ENCODE measurements at places on chromosomes 1 and 21.
A peak's percentile ranks its signal among the peaks of the same experiment; 100 is the strongest.

- no peak for DNase-seq
Observed at GRCh38 chr21:42991992-42992740, 17.8 kb downstream of the PKNOX1 start.

- DNase-seq = no peak
Observed at GRCh38 chr1:180521474-180522212, 19.3 kb upstream of the ACBD6 start.

GRCh38 chr1:53366901-53367502 lies 39.1 kb upstream of the LRP8 start:
- no peak for DNase-seq

GRCh38 chr1:223810586-223810985 lies 35.2 kb downstream of the TP53BP2 start:
- no peak for DNase-seq

DNA sequence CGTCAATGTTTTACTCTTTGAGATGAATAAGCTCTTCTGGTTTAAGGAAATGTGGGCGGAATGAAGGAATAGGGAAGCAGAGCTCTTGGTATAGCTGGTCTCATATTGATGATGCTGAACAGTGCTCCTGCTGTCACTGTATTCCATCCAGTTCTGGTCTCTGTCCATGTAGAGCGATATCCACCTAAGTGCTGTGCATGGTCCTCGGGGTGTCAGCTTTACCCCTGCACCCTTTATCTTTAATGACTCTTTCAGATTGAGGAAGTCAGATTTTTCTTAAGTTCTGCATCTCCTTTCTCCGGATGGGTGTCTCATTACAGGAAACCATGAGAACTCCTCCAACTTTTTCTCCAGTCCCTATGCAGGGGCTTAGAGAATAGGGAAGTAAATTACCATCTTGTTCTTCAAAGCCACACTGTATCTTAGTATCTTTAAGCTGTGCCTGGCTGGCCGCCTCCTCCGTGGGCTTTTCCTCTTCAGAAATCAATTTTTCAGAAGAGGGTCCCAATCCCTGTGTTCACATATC lies 52.9 kb downstream of the PDE4B start:
- DNase-seq = no peak

GRCh38 chr1:203871114-203871880 lies 9.9 kb downstream of the SNRPE start:
- DNase-seq = peak; percentile 54

DNA sequence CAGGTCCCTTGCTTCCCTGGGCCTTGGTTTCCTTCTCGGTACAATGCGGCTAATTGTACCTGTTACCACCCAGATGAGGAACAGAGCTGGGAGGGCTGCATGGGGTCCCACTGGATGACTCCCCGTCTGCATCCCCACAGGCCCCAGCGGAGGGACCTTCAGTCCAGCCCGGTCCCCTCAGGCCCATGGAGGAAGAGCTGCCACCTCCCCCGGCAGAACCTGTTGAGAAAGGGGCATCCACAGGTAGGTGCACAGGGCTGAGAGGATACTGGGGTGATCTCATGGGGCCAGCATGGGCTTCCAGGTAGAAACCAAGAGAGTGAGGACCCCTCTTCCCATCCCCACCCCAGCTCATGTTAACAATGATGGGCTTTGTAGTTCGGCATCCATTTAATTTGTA lies 9.8 kb downstream of the FBLIM1 start:
- no peak for DNase-seq

GRCh38 chr1:32448773-32449456 lies 16.0 kb upstream of the ZBTB8B start:
- no peak for DNase-seq

- no peak for DNase-seq
Observed at GRCh38 chr1:193476748-193477147, 290.3 kb upstream of the B3GALT2 start.

GRCh38 chr1:204358605-204359004 lies 1.1 kb downstream of the PLEKHA6 start:
- DNase-seq = peak; percentile 57

DNA sequence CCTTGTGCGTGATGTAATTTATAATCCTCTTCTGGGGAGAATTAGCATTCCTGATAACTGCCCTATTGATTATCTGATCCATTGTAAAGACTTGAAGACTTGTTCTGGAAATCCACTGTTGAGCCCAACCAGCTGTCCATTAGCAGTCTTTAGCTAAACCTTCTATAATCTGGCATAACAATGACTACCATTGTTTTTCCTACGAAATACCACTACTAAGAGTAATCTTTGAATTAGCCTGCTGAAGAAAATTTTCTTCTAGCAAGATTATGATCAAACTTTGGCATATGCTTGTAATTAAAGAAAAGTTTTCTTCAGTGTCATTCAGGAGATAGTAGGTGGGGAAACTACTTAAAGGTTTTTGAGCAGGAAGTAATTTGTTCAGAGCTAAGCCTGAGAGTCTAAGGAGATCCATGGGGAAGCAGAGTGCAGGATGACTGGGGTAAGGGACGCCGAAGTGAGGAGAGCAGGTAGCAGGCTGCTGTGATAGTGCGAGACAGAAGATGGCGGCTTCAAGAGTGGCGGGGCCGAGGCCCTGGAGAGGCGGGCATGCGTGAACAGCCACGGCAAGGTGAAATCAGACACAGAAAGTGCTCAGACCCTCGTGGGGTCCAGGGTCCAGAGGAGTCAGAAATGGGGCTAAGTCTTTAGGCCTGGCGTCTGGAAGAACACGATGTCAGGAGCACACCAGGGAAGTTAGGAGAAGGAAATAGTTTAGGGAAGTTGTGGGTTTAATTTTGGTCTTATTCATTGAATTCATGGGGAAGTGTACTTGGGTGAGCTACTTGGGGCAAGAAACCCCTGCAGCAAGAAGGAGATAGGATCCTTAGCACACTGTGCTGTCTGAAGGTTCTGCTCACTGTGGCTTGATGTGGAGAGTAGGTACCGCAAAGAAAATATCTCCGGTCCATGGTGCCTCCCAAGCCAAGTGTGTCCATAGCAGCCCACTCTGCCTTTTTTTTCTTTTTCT lies 112.6 kb upstream of the ADAR start:
- DNase-seq = no peak

DNA sequence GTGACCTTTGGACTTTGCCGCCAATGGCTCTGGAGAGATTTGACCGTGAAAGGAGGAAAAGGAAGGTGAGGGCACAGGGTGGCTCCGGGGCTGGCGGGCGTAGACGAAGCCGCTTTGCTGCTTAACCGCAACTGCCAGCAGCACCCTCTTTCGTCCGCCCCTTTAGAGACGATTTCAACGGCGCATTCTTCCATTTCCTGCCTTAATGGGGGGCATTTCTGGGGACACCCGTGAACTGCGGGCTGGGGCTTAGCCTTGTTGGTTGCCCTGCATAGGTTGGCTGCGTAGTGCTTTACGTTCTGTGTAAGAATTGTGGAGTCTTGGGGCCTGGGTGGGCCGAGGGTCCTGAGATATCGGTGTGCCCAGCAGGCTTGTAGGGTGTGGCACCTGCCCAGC lies 6.7 kb upstream of the NPHP4 start:
- no peak for DNase-seq

Data from NCI-H1694 (cell line).